ENCODE measurements at places on chromosomes 12 and 14.

DNA sequence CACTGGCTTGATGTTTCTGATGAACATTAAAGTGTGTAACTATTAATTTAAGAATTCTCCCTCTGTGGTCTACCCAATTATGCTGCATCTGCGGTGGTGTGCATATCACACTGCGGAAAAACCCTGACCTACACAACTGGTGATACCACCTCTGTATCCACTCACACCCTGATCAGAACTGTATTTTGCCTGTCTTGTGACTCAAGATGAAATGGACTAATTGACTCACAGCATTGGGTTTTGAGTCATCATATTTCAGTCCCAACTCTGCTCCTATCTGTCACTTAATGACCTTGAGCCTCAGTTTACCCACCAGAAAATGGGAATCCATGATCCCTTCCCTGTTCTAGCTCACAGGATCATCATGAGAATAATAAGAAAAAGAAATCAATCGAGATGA, 65.6 kb downstream of the NUAK1 start:
- no peak for DNase-seq

- DNase-seq, result no peak
Measured at GRCh38 chr12:68745376-68745903, 536 bp upstream of the SLC35E3 start.

- DNase-seq, result no peak
Measured at GRCh38 chr12:70854881-70855568, 65.5 kb downstream of the PTPRR start.

DNA sequence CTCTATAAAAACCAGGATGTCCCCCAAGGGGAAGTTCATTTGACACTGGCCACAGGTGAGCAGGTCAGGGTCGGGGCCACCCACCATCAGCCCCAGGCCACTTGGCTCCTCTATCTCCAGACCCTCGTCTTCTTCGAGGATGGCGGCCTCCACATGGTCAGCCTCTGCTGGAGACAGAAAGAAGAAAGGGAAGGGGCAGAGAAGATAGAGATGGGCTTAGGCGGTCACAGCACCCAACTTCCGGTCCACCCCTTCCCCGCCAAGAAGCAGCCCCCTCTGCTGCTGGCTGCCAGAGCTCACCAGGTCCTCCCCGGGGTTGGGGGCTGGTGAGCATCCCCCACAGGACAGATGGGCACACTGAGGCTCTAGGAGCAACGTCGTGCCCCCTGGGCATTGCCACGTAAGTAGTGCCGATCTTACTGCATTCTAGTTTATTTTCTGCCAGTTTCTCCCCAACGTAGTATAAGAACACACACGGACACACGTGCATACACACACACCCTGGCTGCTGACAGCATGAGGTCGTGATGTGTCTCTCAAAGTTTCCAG, 14.2 kb downstream of the BCL11B start:
- DNase-seq, result no peak

- no peak for DNase-seq
Measured at GRCh38 chr14:50237427-50237826, 6.0 kb upstream of the SOS2 start.

GRCh38 chr14:102086972-102087761, at the start of gene HSP90AA1:
HSP90AA1 (minus strand) TSS chr14:102087044; CDS start chr14:102086378, 666 bp downstream.
- peak; percentile 87 for DNase-seq

- DNase-seq, result no peak
Measured at GRCh38 chr12:12450043-12450471, 93.2 kb downstream of the BORCS5 start.

All from cortex of kidney (tissue), 1 donor.